CD4-positive, alpha-beta T cell treated with Interleukin-12 subunit alpha and Interleukin-12 subunit beta, for 1 hour (primary cell): ENCODE measurements at places on chromosomes 16 and 17.

GRCh38 chr16:87422106-87422505 is 30.0 kb downstream of the MAP1LC3B start:
- no peak for DNase-seq

DNA sequence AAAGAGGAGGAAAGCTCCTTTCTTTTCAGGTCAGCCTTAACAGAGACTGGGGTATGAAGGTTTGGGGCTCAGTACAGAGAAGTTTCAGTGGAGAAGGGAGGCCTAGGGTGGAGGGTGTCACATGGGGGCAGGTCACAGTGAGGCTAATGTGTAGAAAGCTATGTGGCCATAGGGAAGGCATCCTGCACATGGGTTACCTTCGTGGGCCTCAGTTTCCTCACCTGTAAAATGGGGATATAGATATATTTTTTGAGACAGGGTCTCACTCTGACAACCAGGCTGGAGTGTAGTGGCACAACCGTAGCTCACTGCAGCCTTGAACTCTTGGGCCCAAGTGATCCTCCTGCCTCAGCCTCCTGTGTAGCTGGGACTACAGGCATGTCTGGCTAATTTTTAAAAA is 41.8 kb downstream of the EMP2 start:
- DNase-seq, result no peak

GRCh38 chr17:57369509-57369945 is 113.2 kb downstream of the MSI2 start:
- DNase-seq, result no peak

DNA sequence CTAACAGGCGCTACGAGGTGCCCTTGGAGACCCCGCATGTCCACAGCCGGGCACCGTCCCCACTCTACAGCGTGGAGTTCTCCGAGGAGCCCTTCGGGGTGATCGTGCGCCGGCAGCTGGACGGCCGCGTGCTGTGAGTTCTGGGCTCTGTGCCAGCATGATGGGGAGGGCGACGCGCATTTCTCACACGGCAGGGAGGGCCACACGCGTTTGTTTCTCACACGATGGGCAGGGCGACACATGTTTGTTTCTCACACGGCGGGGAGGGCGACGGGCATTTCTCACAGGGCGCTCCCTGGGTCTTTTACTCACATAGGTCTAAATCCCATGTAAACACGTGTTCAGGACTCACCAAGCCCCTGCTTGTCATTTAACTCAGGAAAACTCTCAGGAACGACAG is 4.4 kb downstream of the GAA start:
- DNase-seq, result no peak

DNA sequence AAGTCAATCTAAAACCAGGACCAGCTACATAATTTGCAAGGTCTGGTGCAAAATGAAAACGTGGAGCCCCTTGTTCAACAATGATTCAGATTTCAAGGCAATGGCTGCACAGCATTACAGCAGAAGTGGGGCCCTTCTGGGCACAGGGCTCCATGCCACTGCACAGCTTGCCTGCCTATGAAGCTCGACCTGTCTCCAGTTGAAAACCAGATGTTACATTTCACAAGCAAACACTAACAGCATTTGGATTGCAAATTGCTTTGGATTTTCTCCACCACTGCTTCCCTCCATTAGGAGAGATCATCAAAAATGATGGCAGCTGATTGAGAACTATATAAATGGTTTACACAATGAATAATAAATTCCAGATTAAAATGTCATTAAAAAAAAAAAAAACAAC is 551.4 kb upstream of the ZFHX3 start:
- DNase-seq, result no peak

DNA sequence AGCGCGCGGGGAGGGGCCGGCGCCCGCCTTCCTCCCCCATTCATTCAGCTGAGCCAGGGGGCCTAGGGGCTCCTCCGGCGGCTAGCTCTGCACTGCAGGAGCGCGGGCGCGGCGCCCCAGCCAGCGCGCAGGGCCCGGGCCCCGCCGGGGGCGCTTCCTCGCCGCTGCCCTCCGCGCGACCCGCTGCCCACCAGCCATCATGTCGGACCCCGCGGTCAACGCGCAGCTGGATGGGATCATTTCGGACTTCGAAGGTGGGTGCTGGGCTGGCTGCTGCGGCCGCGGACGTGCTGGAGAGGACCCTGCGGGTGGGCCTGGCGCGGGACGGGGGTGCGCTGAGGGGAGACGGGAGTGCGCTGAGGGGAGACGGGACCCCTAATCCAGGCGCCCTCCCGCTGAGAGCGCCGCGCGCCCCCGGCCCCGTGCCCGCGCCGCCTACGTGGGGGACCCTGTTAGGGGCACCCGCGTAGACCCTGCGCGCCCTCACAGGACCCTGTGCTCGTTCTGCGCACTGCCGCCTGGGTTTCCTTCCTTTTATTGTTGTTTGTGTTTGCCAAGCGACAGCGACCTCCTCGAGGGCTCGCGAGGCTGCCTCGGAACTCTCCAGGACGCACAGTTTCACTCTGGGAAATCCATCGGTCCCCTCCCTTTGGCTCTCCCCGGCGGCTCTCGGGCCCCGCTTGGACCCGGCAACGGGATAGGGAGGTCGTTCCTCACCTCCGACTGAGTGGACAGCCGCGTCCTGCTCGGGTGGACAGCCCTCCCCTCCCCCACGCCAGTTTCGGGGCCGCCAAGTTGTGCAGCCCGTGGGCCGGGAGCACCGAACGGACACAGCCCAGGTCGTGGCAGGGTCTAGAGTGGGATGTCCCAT is 232.8 kb downstream of the SEC14L1 start:
- peak; percentile 54 for DNase-seq

- peak; percentile 81 for DNase-seq
Measured at GRCh38 chr16:24010440-24011089, 174.8 kb downstream of the PRKCB start.

DNA sequence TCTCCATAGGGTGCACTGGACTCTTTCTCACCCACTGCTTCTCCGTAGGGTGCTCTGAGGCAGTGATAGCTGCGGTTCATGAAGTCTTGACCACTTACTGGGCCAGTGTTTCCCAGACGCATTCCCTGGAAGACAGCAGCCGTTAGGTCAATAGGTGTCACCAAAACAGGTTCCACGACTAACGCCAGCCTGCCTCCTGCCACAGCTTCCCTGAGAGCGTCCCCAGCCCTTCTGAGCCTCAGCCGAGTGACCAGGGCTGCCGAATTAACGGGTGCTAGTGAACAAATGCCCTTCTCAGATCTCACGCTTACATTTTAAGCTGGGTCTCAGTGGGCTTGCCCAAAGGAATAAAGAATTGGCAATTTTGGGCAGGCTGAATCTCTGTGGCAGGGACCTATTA is 188.7 kb upstream of the TNRC6C start:
- DNase-seq, result no peak

GRCh38 chr16:21001262-21001661 is 100.7 kb downstream of the LYRM1 start:
- DNase-seq, result peak; percentile 1
